ENCODE measurements at places on chromosomes 7 and 10.

DNA sequence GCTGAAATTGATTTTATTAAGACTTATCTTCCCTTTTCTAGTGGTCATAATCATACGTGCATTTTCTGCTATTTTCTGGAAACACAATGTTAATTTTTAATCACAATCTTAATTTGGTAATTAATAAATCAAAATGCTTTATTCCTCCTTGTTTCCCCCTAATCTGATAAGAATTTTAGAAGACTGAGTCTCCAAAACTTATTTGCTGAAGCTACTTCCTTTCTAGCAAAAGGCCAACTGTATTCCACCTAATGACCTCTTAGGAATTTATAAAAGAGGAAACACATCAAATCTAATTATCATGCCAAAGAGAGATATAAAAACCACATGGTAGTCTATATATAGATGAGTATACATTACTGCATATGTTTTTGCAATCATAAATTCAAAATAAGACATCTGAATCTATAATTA, 140.6 kb downstream of the GNAI1 start:
- DNase-seq = no peak

DNA sequence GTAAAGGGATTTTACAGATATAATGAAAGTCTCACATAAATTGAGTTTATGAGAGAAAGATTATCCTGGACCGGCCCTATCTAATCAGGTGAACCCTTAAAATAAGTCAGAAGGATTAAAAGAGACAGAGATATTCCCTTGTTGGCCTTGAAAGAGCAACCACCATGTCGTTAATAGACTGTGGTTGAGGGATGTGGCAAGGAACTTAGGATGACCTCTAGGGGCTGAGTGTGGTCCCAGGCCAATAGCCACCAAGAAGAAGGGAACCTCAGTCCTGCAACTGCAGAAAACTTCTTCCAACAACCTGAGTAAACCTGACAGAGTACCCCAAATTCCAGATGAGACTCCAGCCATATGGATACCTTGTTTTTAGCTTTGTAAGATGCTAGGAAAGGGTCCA, 121.5 kb downstream of the POLR1F start:
- DNase-seq = no peak

- DNase-seq = no peak
These were observed 205.9 kb upstream of the PPP2R2D start for GRCh38 chr10:131694781-131695495.

DNA sequence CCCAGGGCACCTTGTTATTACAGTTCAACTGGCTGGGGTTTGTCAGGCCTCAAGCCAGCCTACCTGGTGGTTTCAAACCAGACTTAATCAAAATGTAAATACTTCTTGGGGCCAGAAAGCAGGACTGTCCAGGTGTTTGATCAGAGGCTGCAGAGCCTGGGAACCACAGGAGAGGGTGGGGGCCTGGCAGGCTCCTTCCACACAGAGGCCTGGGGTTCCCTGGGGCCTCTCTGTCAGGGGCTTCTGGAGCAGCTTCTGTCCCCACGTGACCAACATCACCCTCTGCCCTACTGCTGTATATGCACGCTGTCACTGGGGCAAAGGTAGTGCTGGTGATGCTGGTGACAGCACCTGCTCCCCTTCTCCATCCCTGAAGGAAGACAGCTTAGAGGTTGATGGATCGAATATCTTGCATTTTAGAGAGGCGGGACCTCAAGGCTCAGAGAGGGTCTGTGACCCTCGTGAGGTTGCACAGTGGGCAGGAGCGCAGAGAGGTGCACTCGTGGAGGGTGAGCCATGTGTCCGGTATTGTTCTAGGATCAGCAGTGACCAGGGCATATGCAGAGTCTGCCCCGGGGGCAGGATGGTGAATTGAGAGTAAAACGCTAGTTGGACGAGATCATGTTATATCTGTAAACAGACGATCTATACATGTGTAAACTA, 95.4 kb downstream of the GRK5 start:
- DNase-seq = no peak

DNA sequence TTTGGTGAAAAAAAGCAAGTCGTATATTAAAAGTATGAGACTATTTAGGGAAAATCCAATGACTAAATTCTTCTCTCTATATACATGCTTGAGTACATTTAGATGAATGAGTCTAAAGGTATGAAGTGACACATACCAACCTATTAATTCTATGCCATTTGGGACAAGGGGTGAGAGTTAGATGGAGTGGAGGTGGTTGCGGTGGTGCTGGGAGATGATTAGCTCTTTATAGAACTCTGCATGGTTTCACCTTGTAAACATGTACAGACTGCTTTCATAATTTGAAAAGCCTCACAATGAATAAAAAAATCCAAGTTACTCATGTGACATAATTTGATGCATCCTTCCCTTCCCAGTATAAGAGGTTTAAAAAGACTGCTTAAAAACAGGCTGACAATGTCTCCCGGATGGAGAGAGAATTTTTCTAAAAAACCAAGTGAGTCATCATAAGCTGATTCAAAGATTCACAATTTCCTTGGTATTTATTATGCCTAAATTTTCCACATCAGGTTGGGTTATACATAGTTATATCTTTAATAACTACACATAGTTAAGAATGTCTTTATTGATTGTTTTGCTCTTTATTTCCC, 572.8 kb downstream of the REEP3 start:
- peak; percentile 7 for DNase-seq

GRCh38 chr7:79787096-79787495, 333.6 kb upstream of the MAGI2 start:
- no peak for DNase-seq

- DNase-seq = no peak
These were observed 1.9 kb upstream of the TMEM178B start for GRCh38 chr7:141071855-141072547.

- DNase-seq = no peak
These were observed 213.0 kb downstream of the ABCA13 start for GRCh38 chr7:48384180-48384752.

DNA sequence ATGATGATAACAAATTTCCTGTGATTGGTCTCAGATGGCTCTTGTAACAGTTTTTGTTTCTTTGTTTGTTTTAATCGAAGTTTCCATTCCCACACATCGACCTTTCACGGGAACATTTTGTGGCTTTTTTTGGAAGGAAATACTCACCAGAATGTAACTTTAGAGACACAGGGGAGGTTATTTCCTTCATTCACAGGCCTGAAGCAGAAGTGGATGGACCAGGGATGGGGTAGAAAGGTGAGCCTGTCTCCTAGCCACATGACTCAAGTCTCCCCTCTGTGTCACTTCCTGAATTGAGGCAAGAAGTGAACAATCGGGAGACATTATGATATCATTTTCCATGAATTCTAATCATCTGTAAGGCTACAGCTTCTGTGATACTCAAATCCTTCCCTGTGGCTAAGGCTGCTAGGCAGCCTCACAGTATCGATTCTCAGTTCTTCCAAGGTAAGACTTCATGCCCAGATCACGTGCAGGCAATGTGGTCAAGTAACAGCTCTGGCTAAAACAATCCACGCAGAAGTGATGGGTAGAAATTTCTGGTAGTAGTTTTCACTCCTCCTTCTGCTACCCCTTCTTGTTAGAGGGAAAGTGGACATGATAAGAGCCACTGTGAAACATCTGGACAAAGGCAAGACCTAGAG, 203.9 kb upstream of the NEBL start:
- DNase-seq = peak; percentile 66

DNA sequence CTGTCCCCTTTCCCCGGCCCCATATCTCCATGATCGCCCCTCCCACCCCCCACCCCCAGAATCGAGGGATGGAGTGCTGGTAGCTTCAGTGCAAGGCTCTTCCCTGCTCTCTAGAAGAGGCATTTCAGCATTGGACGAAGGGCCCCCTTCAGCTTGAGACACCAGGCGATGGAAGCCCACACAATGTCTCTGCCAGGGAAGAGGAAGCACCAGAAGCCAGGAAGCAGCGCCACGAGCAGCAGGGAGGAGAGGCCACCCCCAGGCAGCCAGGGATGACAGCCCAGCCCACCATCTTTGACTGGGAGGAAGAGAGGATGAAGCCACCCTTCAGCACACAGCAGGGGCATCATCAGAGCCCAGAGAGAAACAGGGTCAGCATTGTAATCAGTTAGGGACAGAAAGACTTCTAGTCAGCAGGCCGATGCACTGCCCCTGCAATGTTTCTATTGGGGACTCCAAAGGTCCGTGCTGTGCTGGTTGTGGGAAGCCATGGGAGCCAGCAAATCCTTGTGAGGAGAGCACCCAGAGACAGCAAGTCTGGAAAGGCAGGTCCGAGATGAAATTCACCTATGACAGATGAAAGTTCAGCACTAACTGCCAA, 15.7 kb downstream of the TMEM72 start:
- no peak for DNase-seq

- DNase-seq = no peak
These were observed 99.1 kb downstream of the PRPF18 start for GRCh38 chr10:13685885-13686284.

- no peak for DNase-seq
These were observed 1.2 kb downstream of the LUC7L2 start for GRCh38 chr7:139360948-139361307.

GRCh38 chr10:119199231-119199992, 8.0 kb upstream of the GRK5 start:
- peak; percentile 71 for DNase-seq

DNA sequence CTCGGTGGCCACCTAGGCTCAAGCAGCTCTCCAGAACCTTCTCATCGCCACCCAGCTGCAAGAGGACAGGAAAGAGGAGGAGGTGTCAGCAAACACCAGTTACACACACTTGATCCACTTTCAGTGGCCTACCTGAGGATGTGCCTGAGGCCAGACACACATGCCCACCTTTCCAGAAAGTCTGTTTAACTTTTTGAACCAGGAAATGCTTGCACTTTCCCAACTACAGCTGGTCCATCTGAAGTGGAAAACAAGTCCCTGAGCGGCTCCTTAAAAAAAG, 15.7 kb upstream of the CYREN start:
- no peak for DNase-seq

DNA sequence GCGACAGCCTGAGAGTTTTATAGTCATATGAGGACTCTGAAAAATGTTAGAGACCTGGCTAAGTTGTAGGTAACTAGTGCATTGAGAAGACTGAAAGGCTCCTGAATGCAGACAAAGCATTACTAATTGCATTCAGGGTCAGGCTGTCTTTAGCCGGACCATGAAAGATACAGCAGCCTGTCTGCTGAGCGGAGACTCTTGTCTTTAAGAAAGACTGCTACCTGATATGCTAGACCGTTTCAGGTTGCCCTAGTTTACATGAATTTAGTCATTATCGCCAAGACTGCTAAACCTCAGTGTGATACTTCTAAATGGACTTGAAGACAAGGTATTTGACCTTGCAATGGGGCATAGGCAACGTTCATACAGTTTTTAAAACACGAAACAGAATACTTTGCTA, 81.2 kb downstream of the BMPR1A start:
- no peak for DNase-seq

DNA sequence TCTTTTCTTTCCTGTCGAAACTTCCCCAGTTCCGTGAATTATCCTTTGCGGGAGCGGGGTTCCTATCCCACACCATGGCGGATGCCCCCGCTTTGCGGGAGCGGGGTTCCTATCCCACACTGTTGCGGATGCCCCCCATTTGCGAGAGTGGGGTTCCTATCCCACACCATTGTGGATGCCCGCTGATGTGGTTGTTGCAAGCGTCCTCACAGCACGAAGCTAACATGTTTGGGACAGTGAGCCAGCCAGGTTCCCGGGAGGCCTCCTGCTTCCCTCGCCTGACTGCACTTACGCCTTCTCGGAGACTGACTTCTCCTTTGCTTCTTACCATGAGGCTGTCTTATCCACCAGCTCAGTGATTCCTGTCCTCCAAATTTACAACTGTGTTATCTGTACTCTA, 134.7 kb downstream of the VIPR2 start:
- no peak for DNase-seq

DNA sequence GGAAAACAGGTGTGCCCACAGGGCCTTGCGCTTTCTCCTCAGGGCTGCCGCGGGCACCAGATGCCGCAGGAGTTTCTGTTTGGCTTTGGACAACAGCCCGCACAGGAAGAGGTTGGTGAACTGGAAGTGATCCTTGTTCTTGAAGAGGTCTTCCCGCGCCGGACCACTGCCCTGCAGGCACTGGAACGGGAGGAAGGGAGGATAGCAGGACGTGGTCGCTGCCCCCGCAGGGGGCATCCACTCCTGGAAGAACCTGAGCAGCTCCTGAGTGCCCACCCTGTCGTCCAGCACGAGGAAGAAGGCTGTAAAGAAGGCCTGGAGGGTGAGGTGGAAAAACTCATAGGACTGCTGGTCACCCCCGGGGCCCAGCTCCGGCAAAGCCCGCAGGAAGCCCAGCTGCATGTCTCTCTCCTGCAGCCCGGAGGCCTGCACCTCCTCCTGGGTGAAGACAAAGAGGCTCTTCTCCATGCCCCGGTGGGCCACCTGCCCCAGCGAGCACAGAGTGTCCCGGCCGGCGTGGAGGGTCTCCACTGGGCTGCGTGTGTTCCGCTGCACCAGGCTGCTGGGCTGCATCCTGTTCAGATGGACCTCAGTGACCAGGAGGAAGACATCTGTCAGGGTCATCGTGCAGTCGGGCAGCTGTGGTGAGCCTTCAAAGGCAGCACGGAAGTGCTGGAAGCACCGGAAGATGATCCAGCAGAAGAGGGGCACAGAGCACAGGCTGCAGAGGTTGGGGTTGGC, 26.9 kb downstream of the NOD1 start:
- DNase-seq = no peak

GRCh38 chr7:904847-905246, 28.5 kb downstream of the GET4 start:
- DNase-seq = no peak

DNA sequence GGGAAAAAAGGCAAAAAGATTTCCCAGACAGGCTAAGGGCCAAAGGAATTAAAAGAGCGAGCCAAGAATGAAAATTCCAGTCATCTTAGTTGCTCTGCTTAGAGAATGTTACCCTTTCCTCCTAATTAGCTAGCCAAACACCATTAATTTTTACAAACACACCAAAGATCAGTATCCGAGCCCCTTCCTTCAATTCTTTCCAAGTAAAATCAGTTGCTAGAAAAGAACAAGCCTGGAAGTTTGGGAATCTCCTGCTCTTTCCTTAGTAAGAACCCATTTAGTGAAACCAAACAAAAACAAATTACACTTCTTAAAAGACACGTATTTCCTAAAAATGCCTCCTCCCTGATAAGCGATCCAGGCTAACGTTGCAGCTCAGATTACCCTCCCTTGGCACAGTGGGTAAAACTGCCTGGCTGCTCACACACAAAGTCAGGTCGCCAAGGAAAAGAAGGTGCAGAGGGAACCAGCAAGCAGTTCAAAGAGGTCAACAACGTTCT, 57.1 kb upstream of the ABLIM1 start:
- peak; percentile 85 for DNase-seq

- DNase-seq = no peak
These were observed 117.0 kb downstream of the ADCY1 start for GRCh38 chr7:45691155-45691656.

Data from astrocyte (in vitro differentiated cells and primary cell).